Neural progenitor cell (in vitro differentiated cells): ENCODE measurements at places on chromosomes 3 and 15. TPM values are rescaled to one million over a fixed set of nuclear protein-coding genes. Genes with fewer than 3 reads are reported as not detected.

DNA sequence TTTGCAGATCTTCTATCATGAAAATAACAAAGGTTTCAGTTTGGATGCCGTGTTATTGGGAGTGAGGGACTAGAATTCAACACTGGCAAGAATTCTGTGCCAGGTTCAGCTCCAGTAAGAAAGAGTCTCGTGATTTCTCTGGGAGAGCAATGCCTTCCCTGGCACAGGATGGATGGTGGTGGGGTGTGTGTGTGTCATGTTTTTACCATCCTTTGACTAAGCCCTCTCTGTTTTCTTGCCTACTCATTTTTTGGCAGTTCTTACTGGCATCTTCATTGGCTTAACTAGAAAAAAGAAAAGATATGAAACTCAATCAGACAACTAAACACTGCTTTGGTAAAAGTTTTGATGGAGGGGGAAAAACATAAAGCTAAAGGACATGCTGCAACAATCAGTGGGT is 86.6 kb downstream of the FMN1 start:
- H3K4me3 ChIP-seq = no peak overlapping the region
- peaks cover 13% of the 10 kb centered on the region for H3K4me1 ChIP-seq
- no peaks in the 10 kb centered on the region for H3K27me3 ChIP-seq
- H3K36me3 ChIP-seq = no peaks in the 10 kb centered on the region
- no peak overlapping the region for H3K27ac ChIP-seq

GRCh38 chr3:99696497-99696896 is 58.1 kb downstream of the COL8A1 start:
- no peak for DNase-seq
- no peak overlapping the region for H3K27ac ChIP-seq
- H3K4me3 ChIP-seq = no peak overlapping the region
- no peaks in the 10 kb centered on the region for H3K27me3 ChIP-seq
- H3K36me3 ChIP-seq = no peaks in the 10 kb centered on the region
- no peaks in the 10 kb centered on the region for H3K4me1 ChIP-seq

KBTBD8 gene
- 5.6 and 8.3 TPM in 2 replicates for total RNA-seq

FMN1 gene
- total RNA-seq = 2.2 and 5.7 TPM in 2 replicates

DNA sequence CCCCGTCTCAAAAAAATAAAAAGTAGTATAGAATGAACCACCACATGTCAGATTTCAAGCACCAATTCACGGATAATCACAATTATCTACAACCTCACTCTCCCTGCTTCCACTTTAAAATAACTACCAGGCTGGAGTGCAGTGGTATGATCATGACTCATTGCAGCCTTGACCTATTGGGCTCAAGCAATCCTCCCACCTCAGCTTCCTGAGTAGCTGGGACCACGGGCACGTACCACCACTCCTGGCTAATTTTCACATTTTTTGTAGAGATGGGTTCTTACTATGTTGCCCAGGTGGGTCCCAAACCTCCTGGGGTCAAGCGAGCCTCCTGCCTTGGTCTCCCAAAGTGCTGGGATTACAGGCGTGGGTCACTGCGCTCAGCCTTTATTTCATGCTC is 38.1 kb upstream of the LDHAL6B start:
- no peaks in the 10 kb centered on the region for H3K36me3 ChIP-seq
- no peak overlapping the region for H3K27ac ChIP-seq
- H3K27me3 ChIP-seq = no peaks in the 10 kb centered on the region
- H3K4me1 ChIP-seq = no peaks in the 10 kb centered on the region
- no peak for DNase-seq

DNA sequence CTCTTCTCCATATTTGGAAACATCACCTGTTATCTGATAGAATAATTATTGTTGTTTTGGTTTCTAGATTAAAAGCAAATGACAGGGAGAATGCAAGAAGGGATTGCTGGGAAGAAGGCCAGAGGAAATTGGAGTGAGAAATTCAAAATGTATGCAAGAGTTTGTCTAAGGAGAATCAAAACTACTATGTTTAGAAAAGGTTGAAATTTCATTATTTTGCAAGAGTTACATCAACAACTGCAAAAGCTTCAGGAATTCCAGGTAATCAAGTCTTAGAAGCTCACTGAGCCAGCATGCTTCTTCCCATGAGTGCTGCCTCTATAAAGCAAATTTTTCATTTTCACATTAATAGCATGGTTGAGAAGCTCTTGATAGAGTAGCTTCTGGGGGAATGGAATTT is 177.2 kb upstream of the GBE1 start:
- no peak overlapping the region for H3K27ac ChIP-seq
- DNase-seq = no peak
- H3K4me3 ChIP-seq = no peak overlapping the region
- H3K36me3 ChIP-seq = no peaks in the 10 kb centered on the region
- no peaks in the 10 kb centered on the region for H3K27me3 ChIP-seq

ARNT2 gene
- total RNA-seq = 15.7 and 20.1 TPM in 2 replicates

GRCh38 chr15:42226648-42227047 is 18.5 kb upstream of the VPS39 start:
- no peak overlapping the region for H3K4me3 ChIP-seq
- H3K4me1 ChIP-seq = no peaks in the 10 kb centered on the region
- no peaks in the 10 kb centered on the region for H3K27me3 ChIP-seq
- H3K27ac ChIP-seq = no peak overlapping the region
- no peak for DNase-seq
- H3K36me3 ChIP-seq = no peaks in the 10 kb centered on the region

DNA sequence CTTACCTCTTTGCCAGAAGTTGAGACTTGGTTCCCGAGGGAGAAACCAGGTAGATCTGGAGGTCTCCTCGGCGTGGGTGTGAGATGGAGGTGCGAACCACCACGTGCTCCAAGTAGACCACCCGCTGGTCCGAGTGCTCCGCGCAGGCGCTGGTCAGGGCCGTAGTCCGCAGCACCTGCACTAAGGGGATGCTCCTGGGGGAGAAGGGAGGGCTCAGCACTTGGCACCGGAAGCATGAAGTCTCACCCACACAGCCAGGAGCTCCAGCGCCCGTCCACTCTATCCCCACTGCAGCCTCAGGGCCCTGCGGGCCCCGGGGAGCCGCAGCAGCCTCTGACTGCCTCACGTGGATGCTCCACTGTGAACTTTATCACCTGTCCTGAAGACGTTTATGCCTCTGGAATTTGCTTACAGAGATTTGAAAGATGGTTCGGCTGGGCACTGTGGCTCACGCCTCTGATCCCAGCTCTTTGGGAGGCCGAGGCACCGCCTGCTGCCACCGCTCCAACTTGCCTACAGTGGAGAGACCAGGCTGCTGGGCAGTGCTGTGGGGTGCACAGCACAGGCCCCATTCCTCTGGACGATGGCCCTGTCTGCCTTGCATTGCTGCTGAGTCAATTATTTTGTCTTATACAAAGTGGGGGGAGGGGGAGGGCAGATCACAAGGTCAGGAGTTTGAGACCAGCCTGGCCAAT is 75.4 kb upstream of the SNRPA1 start:
- no peak overlapping the region for H3K4me3 ChIP-seq
- H3K27ac ChIP-seq = peak overlapping the region; percentile 64
- H3K27me3 ChIP-seq = peaks cover 10% of the 10 kb centered on the region
- H3K4me1 ChIP-seq = peaks cover 42% of the 10 kb centered on the region

- no peaks in the 10 kb centered on the region for H3K27me3 ChIP-seq
- H3K27ac ChIP-seq = no peak overlapping the region
- no peaks in the 10 kb centered on the region for H3K4me1 ChIP-seq
Measured at GRCh38 chr3:144663456-144664436, 692.1 kb downstream of the DIPK2A start.

DNA sequence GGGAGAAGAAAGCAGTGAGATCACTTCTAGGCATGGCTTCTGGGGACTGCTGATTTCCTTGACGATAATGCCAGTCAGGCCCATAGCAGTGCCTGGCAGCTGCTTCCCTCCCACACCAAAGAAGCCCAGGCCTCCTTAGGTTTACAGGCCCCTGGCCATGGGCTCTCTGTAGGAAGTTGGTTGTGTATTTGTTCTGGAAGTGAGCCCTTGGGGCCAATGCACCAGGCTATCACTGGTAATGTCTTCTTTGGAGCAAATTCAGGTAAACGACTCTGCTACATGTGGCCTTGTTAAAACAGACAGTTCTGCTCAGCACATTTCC is 89.3 kb downstream of the CCNL1 start:
- H3K4me1 ChIP-seq = peaks cover 4% of the 10 kb centered on the region
- no peak overlapping the region for H3K27ac ChIP-seq
- DNase-seq = no peak
- no peak overlapping the region for H3K4me3 ChIP-seq
- H3K27me3 ChIP-seq = peaks cover 24% of the 10 kb centered on the region

LINGO1 gene
- total RNA-seq = 7.9 and 28.2 TPM in 2 replicates

HMCES gene
- total RNA-seq = 25.1 and 28.6 TPM in 2 replicates
